Stimulated activated CD4-positive, alpha-beta T cell treated with anti-CD3 and anti-CD28 coated beads, Interleukin-12 subunit alpha, Interleukin-12 subunit beta, amount 100 ng/mL, for 4 hours (primary cell): ENCODE measurements at places on chromosomes 2 and 18.
A peak's percentile ranks its signal among the peaks of the same experiment; 100 is the strongest.

DNA sequence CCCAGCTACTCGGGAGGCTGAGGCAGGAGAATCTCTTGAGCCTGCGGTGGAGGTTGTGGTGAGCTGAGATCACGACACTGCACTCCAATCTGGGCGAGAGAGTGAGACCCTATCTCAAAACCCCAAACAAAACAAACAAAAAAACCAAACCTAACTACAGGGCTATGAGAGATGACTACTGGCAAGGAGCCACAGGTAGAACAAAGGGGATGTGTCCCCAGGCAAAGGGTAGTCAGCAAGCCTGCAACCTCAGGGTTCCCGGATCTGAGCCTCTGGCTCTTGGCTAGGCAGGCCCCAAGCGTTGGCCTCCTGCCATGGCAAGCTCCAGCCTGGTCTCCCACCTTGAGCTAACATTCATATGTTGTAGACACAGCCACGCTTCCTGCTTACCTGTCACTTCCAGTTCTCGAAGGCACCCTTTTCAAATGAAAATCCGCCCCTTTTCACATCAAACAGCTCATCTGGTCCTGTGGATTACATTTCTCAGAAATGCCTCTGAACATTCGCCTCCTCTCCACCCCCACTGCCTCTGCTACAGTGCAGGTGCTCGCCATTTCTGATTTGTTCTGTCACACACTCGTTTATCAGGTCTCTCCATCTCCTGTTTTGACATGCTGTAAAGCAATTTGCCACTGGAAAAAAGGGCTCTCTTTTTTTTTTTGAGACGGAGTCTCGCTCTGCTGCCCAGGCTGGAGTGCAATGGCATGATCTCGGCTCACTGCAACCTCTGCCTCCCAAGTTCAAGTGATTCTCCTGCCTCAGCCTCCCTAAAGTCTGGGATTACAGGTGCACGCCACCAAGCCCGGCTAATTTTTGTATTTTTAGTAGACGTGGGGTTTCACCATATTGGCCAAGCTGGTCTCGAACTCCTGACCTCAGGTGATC lies 13.1 kb upstream of the ACTR3 start:
- peak; percentile 47 for DNase-seq

GRCh38 chr2:202007015-202007982 lies 26.4 kb upstream of the FZD7 start:
- DNase-seq = no peak

DNA sequence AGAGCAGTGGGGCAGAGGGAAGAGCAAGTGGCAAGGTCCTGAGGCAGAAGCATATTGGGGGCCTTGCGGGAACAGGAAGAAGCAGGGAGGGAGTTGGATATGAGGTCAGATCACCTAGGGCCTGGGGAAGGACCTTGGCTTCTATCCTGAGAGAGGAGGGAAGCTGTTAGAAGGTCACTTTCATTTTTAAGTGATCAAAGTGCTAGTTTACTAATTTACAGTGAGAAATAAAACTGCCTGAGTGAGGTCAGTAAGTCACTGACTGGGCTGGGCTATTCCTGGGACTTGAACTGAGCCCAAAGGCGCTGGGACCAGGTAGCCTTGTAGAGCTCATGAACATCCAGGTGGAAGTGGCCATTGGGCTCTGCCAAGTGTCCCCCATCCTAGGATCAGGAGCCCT lies 76.6 kb upstream of the B3GNT7 start:
- DNase-seq = no peak

GRCh38 chr18:63088262-63088661 lies 231.3 kb downstream of the BCL2 start:
- DNase-seq = no peak

- DNase-seq = no peak
These were observed 438.6 kb upstream of the HNMT start for GRCh38 chr2:137525641-137526190.

GRCh38 chr2:70648961-70649360 lies 95.3 kb upstream of the TGFA start:
- DNase-seq = no peak

GRCh38 chr2:241842067-241842415 lies 16.7 kb downstream of the PDCD1 start:
- no peak for DNase-seq

DNA sequence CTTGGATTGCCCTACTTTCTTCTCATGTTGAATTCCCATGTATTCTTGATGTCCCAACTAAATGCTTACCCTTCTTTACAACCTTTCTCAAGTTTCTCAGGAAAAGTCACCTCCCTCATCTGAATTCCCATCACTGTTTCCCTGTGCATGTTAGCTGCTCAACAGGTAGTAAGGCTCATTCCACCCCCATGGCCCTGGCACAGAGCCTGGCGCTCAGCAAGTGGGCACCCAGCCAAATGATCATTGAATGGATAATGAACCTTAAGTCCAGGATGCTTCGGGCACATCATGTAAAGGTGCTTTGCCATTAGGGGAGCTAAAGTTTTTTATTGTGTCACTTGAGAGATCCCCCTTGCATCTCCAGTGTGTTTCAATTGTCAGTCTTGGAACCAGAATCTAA lies 124.0 kb downstream of the PKP4 start:
- no peak for DNase-seq

DNA sequence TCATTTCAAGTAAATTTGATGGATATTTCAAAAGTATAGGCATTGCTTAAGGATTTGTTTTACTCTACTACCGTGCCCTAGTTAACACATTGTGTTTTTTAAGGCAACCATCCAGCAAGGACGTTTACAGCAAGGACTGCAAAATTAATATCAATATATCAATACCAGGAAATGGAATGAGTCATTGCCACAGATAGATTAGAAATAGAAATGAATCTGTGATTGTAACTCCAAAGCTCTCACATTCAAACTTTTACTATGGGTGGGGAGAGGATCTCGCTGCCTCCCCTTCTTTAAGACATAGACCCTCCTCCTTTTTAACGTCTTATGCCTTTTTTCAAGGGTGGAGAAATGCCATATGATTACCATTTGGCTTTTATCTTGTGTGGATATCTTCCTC lies 3.8 kb downstream of the CD28 start:
- DNase-seq = no peak

DNA sequence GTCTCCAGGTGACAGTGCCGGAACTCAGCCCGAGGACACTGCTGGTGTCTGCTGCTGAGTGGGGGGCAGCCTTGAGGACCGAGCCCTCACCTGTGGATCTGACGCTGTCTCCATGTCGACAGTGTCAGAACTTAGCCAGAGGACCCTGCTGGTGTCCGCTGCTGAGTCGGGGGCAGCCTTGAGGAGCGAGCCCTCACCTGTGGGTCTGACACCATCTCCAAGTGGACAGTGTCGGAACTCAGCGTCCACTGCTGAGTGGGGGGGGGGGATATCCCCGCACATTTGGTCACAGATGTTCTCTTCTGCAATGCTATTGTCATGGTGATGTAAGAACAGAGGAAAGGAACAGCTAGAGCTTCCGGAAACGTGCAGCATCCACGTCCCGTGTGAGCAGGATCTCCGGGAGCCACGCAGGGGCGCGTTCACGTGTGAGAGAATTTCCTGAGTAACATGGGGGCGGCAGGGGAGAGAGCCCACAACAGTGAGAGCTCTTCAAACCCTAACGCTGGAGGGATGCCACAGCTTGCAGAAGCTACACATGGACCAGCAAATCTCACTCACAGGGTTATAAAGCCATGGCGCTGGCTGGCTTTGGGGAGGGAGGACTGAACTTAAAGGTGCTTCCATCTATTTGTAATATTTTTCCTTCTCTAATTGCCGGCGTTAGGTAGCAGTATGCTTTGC lies 250.7 kb upstream of the SALL3 start:
- DNase-seq = no peak

DNA sequence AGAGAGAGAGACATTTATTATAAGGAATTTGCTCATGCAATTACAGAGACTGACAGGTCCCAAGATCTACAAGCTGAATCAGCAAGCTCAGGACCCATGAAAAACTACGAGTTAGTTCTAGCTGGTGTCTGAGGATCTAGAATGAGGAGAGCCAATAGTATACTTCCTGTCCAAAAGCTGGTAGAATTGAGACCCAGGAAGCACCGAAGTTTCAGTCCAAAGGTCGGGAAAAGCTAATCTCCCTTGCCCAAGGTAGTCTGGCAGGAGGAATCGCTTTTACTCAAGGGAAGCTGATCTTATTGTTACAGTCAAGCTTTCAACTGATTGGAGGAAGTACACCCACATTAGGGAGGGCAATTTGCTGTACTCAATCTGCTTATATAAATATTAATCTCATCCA lies 389.6 kb downstream of the ADCYAP1 start:
- no peak for DNase-seq

DNA sequence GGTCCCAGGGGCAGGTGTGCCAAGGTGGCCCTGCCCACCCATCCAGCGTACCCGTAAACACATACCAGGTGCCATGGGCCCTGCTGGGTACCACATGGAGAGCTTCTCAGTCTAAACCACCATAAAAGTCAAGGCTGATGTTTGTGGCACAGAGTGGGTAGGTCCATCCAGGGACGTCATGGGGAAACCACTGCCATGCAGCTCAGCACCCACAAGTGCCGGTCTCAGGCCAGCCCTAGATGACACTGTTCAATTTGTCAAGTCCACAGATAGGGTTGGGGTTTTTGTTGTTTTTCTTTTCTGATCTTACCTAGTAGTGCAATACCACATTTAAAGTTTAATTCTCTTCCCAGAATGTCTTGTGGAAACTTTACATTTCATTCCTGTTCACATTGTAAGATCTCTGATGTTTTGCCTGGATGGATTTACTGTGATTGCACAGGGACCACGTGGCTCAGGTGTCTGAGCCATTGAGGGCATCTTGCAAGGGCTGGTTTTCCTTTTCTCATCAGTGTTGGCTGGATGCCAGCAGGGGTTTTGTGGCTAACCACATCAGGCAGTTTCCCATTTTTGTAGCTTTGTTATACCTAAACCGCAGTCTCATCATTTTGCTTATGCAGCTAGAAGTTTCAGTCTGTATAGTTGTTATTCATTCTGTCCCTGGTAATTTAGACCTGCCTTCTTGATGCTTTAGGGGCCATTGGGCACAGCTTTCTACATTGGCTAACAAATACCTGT lies 64.7 kb downstream of the STK25 start:
- peak; percentile 86 for DNase-seq

DNA sequence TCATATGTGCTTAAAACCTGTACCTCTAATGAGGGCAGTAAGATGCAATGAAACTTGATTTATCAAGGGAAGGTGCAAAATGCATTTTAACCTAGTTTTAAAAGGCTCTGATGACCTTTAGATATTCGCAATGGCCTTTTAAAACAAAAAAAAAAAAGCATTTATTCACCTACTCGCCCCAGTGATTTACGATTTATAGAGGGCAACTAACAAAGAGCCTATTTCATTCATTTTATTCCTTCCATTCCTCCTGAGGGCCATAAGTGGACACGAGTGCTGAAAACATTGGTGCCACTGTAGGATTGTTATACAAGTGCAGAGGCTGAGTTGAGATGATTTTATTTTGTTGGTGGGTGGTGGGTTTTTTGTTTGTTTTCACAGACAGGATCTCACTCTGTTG lies 48.1 kb downstream of the RNF152 start:
- DNase-seq = no peak

- DNase-seq = no peak
These were observed 73.8 kb downstream of the TRABD2A start for GRCh38 chr2:84807063-84807485.

- no peak for DNase-seq
These were observed 154.3 kb downstream of the PLCL1 start for GRCh38 chr2:197958592-197959150.

DNA sequence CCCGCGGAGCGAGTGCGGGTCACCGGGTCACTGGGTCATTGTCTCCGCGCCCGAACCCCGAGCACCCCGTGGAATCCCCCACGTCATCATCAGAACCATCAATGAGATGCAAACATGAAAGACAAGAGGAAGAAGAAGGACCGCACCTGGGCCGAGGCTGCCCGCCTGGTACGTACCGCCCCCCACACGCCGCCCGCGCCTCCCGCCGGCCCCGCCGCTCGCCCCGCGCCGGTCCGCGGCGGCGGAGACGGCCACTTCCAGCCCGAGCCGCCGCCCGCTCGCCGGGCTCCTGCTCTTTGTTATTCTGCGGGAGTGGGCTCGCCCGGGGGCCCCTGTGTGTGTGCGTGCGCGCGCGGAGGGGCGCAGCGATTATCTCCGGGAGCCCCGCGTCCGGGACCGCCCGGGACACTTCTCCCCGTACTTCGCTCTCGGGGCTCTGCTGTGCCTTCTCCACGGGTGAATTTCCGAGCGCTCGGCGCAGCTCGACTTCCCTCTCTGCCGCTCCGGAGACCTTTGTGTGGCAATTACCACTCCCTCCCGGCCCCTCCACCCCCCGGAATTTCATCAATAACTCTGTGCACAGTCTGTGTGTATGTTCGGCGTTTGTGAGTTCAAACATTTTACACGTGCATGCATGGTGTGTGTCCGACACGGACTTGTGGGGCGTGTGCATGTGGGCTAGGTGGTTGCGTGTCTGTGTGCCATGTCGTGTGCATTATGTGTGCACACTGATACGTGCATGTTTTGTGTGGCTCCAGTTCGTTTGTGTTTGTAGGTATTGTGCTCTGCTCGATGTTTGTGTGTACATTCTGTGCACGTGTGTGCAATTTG lies 714 bp downstream of the ASXL3 start:
- DNase-seq = no peak

- no peak for DNase-seq
These were observed 127.4 kb downstream of the VIT start for GRCh38 chr2:36823862-36824261.

GRCh38 chr2:101912545-101912944 lies 79.2 kb upstream of the IL1R2 start:
- DNase-seq = no peak

- no peak for DNase-seq
These were observed 669.1 kb downstream of the ADCYAP1 start for GRCh38 chr18:1573732-1574131.

- no peak for DNase-seq
These were observed 41.9 kb downstream of the TNFRSF11A start for GRCh38 chr18:62366992-62367391.

DNA sequence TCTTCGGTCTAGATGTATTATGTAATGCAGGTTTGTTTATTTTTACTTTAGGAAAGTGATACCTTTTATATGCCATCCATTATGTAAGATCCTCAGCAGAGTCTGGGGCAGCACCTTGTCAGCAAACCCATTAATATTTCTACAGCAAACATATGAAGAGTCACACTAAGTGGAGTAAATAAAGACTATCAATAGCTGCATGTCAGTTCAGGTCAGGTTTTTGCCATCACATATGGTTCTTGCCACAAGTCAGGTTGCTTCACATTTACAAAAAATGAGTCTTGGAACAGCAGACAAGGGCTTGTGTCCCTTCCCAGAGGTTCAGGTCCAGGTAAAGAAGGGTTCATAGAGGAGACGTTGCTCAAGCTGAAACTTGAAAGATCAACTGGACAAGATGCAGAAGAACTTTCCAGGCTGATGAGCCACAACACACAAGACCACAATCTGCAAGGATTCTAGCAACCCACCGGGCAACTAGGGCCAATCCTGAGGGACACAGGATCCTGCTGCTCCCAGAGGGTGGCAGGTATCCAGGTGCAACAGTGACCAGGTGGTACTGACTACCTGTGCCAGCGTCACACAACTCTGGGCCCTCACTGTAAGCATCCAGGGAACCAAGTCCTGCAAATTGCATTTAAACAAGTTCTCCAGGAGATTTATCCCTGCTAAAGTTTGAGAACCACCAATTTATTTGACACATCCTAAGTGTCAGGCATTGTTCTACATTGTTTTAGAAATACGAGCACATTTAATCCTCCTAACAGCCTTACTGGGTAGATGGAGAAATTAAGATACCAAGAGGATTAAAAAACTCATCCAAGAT lies 215.8 kb downstream of the ALPK2 start:
- DNase-seq = no peak

- DNase-seq = no peak
These were observed 61.7 kb downstream of the HS1BP3 start for GRCh38 chr2:20588918-20589871.
